ENCODE measurements at places on chromosomes 7 and 10.
A peak's percentile ranks its signal among the peaks of the same experiment; 100 is the strongest.

GRCh38 chr10:9848981-9849380 lies 1168.7 kb upstream of the CELF2 start:
- DNase-seq, result no peak

GRCh38 chr7:75892634-75893272 lies 13.9 kb downstream of the RHBDD2 start:
- no peak for DNase-seq

- no peak for DNase-seq
Measured at GRCh38 chr10:4398602-4399001, 427.4 kb upstream of the AKR1E2 start.

GRCh38 chr10:127228195-127228787 lies 31.9 kb upstream of the INSYN2A start:
- DNase-seq, result no peak

DNA sequence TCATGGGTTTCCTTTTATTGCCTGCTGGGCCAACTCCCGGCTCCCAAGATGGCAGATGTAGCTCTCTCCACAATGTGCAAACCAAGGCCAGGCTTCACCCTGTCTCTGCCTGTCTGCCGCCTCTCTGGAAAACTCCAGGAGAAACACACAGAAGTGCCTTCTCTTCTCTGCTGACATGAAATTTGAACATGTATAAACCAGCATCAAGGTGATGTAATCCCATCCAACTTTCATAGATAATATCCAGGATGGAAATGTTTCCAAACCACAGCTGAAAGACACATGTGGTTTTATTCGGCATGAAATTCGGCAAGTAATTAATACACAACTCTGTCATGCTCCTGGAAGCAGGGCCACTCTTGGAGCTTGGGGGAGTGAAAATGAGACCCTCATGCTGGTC lies 297.2 kb downstream of the C7orf25 start:
- no peak for DNase-seq

GRCh38 chr7:55140221-55140940 lies 121.6 kb downstream of the EGFR start:
- DNase-seq, result peak; percentile 43
